ENCODE measurements at places on chromosomes 12 and 14. TPM values are rescaled to one million over a fixed set of nuclear protein-coding genes. Genes with fewer than 3 reads are reported as not detected.

GNS gene
- 59.0 TPM for total RNA-seq

BDKRB1 gene
- total RNA-seq, result not detected

ACSM4 gene
- not detected for total RNA-seq

MIS18BP1 gene
- 42.8 TPM for total RNA-seq

ATP5F1B gene
- total RNA-seq, result 1,094 TPM

MUCL1 gene
- total RNA-seq, result not detected

GLIPR1L2 gene
- total RNA-seq, result 0.10 TPM

FOXM1 gene
- 85.6 TPM for total RNA-seq

LRRC23 gene
- total RNA-seq, result 3.5 TPM

IL31 gene
- not detected for total RNA-seq

STYK1 gene
- 0.69 TPM for total RNA-seq

NT5DC3 gene
- total RNA-seq, result 17.1 TPM

C14orf180 gene
- not detected for total RNA-seq

SYT10 gene
- total RNA-seq, result not detected

RAD9B gene
- 0.23 TPM for total RNA-seq

CLEC7A gene
- total RNA-seq, result not detected

SLC41A2 gene
- total RNA-seq, result 10.2 TPM

CTDSP2 gene
- total RNA-seq, result 30.3 TPM

DICER1 gene
- total RNA-seq, result 19.3 TPM

PLBD2 gene
- 11.7 TPM for total RNA-seq

ADAM21 gene
- total RNA-seq, result 0.87 TPM

GLIPR1L1 gene
- total RNA-seq, result not detected

GPR135 gene
- 1.0 TPM for total RNA-seq

GPRC5D gene
- not detected for total RNA-seq

KRT7 gene
- total RNA-seq, result 4.9 TPM

ANG gene
- 0.33 TPM for total RNA-seq

SMCO2 gene
- 0.35 TPM for total RNA-seq

TAMALIN gene
- 0.39 TPM for total RNA-seq

TAS2R7 gene
- total RNA-seq, result not detected

GPR68 gene
- total RNA-seq, result 2.3 TPM

C14orf39 gene
- not detected for total RNA-seq

OR4M1 gene
- total RNA-seq, result not detected

FAR2 gene
- 10.1 TPM for total RNA-seq

SOX5 gene
- total RNA-seq, result 0.05 TPM

TOMM20L gene
- total RNA-seq, result not detected

RTL1 gene
- total RNA-seq, result 0.07 TPM

SIX1 gene
- total RNA-seq, result 3.9 TPM

CCDC197 gene
- total RNA-seq, result not detected

KRT6A gene
- total RNA-seq, result not detected

RPL10L gene
- not detected for total RNA-seq

Data from HT1080 (cell line).